ENCODE measurements at places on chromosomes 3 and 15.

GRCh38 chr3:108208831-108209230 lies 13.4 kb downstream of the IFT57 start:
- no peak for DNase-seq

- no peak for DNase-seq
Observed at GRCh38 chr15:76393614-76394013, 57.0 kb downstream of the ISL2 start.

DNA sequence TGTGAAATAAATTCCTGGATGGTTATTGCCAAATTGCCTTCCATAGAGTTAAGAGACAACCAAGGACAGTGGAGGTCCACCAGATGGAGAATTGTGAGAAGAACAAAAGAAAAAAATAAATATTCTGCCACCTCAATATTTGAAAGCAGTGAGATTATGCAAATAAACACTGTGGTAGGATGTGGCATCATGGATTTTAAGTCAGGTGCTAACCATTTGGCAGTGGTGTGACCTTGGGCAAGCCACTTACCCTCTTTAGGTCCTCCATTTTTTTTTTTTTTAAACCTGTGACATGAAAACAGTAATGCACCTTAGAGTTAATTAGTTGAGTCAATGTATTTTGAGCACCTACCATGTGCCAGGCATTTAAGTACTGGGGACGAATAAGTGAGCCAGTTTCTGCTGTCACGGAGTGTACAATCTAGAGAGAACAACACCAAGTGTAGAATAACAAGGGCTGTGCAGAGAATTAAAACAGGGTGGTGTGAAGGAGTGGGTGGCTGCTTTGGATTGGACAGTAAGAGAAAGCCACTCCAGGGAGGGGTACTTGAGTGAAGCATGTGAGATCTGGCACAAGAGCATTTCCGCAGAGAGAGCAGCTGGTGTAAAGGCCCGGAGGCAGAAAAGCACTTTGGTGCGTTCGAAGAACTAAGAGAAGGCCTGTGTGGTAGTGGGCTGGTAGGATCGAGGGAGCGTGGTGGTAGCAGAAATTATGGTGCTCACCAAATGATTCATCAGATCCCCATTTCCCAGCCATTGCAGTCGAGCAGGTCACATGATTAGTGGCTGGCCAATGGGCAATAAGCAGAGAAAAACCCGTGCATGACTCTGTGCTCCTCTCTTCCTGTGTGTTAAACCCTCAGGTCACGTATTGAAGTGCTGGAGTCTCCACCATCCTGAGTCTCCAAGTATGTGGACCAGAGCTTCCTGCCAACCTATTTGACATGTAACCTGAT lies 39.2 kb downstream of the CCK start:
- DNase-seq: no peak

GRCh38 chr3:59056706-59057105 lies 6.9 kb upstream of the CFAP20DC start:
- DNase-seq: no peak

GRCh38 chr15:61115241-61115640 lies 113.9 kb downstream of the RORA start:
- no peak for DNase-seq

- DNase-seq: no peak
Observed at GRCh38 chr3:181134873-181135272, 145.3 kb upstream of the DNAJC19 start.

DNA sequence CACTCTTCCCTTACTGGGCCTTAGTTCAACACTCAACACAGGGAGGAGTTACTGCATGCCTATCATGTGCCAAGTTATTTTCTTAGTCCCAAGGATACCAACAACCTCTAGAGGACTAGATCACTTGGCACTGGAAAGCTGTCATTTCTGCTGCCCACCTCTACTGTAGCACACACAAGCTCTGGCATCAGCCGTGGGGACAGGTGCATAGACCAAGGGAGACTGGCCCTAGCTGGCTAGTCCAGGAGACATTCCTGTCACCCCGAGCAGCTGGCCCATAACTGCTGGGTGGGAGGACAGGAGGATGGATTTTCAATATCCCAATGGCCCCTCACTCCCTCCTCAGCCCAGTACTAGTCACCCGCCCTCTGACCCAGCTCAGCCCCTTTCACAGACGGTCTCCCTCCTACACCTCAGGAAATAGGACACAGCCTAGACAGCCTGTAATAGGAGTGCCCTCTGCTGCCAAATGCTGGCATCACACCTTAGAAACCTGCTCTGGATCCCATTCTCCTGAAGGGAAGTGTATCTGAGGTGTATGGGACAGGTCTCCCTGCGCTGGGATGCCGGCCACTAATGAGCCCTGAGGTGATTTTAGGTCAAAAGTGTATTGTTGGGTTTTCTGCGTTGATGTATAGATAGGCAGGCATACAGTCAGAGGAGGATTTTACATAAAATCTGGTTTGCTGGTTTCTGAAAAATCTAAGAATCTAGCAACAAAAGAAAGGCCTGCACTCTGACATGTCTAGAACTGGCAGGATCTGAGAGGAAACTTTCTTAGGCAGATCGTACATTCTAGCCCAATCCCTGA lies 3.4 kb upstream of the DZIP1L start:
- peak; percentile 82 for DNase-seq

GRCh38 chr15:52287114-52287513 lies 8.5 kb downstream of the MYO5C start:
- no peak for DNase-seq

GRCh38 chr3:31908391-31909097 lies 72.5 kb downstream of the OSBPL10 start:
- no peak for DNase-seq

DNA sequence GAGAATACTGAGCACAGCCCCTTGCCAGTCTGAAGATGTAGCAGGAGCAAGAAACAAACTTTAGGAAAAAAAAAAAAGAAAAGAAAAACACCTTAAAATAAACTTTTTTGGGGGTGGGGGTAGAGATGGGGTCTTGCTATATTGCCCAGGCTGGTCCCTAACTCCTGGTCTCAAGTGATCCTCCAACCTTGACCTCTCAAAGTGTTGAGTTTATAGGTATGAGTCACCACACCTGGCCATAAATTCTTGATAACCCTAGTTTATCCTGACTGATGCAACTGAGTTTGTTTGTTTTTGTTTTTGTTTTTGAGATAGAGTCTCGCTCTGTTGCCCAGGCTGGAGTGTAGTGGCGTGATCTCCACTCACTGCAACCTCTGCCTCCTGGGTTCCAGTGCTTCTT lies 28.4 kb downstream of the GXYLT2 start:
- DNase-seq: no peak

- DNase-seq: peak; percentile 17
Observed at GRCh38 chr15:71752604-71753289, 57.6 kb upstream of the NR2E3 start.

- no peak for DNase-seq
Observed at GRCh38 chr15:70589221-70589620, 174.1 kb downstream of the UACA start.

Data from nephron progenitor cell (in vitro differentiated cells).